ENCODE measurements at places on chromosomes 5 and 9.

DNA sequence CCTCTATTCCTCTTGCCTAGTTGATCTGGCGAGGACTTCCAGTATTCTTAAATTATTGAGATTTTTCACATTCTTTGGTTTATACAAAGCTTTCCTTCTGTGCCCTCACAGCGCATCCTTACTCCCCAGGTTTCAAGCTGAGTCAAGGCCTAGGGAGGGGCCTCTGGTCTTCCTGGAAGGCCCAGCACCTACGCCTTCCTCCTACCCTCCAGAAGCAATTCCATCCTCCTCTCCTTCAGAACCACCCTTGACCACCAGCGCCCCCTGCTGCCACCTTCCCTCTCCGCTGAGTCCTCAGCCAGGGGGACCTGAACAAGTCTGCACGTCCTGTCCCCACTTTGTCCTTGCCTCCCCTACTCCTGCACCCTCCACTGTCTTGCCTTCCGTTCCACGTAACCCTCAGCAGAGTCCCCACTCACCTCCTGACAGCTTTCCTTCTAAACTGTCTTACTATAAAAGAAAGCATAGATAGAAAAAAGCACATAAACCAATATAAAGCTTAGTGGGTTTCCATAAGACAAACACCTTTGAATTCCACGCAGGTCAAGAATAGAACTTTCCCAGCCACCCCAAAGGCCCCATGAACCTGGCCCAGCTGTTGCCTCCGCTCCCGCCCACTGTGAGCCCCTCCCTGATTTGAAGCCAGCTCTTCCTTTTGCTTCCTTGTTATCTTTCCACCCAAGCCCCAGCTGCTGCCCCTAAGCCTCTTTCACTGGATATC is 63.0 kb upstream of the CTSL start:
- no peak for DNase-seq

GRCh38 chr5:170393235-170393634 is 4.1 kb upstream of the KCNMB1 start:
- no peak for DNase-seq

GRCh38 chr9:3865141-3865772 is 339.5 kb upstream of the RFX3 start:
- DNase-seq: no peak

DNA sequence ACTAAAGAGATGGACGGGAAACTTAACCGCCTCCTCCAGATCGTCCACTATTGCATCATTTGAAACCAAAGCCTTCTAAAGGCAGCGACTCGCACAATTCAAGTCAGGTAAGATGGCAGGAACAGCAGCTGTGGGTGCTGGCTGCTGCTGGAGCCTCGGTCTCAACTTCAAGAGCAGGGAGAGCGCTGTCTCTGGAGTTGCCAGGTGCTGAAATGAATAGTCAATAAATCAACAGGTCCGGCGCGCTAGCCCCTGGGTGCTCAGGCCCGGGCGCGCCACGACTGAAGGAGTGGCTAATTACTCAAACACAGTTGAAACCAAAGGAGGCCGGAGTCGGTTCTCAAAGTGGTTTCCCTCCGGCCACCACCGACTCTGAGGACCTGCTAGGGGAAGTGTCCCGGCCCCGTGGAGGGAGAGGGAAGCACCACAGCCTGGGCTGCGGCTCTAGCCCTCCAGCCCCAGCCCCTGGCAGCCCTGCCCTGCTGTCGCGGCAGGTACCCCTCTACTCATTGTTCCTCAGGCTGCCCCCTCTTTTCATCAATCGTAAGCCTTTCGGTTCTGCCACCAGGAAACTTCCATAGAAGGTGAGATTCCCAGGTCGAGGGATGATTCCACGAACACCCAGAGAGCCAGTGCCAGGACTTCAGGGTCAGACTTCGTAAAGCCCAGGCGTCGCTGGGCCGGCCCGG is 804 bp downstream of the TTC39B start:
- peak; percentile 20 for DNase-seq

GRCh38 chr5:36494841-36495601 is 111.4 kb upstream of the SLC1A3 start:
- DNase-seq: no peak

- no peak for DNase-seq
Observed at GRCh38 chr5:124546643-124547042, 199.8 kb downstream of the ZNF608 start.

- DNase-seq: no peak
Observed at GRCh38 chr9:132994410-132995120, 16.1 kb downstream of the GFI1B start.

GRCh38 chr9:133274236-133275104 is 531 bp downstream of the ABO start:
- no peak for DNase-seq

- DNase-seq: no peak
Observed at GRCh38 chr5:174234388-174234787, 188.9 kb downstream of the NSG2 start.

GRCh38 chr9:26727471-26727870 is 165.1 kb downstream of the CAAP1 start:
- DNase-seq: no peak

- DNase-seq: no peak
Observed at GRCh38 chr5:55456216-55456895, 78.4 kb downstream of the PLPP1 start.

- DNase-seq: no peak
Observed at GRCh38 chr9:106885451-106885850, 22.5 kb downstream of the ZNF462 start.

DNA sequence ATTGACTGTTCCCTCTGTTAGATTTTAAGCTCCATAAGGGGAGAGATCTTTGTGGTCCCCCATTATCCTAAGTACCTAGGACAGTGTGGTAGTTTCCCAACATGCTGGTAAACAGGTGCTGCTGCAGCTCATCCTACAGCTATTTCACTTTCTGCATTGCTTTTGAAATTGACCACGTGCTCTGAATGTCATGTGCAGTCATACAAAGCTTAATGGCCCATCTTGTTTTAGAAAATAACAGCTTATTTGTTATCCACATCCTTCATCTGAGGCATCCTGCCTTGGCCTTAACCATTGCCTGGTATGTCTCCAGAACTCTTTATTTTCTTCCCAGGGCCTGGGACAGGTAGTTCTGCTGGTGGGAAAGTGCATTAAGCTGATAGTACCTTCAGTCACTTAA is 14.7 kb downstream of the PIK3R1 start:
- DNase-seq: no peak

DNA sequence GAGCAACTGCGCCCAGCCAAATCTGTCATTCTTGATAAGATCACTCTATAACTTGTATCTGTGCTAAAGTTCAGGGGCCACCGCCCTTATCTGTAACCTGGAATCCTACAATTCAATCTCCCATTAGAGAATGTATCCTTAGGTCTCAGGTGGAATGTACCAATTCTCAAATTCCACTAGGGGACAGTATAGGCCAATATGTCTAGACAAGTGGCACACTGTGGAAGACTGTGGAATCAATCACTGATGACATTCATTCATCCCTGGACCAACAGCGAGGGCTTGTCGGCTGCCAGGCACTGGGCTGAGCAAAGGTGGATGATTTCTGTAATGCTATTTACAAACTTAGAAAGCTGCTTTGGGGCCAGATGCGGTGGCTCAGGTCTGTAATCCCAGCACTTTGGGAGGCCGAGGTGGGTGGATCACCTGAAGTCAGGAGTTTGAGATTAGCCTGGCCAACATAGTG is 28.7 kb upstream of the MEGF9 start:
- no peak for DNase-seq

DNA sequence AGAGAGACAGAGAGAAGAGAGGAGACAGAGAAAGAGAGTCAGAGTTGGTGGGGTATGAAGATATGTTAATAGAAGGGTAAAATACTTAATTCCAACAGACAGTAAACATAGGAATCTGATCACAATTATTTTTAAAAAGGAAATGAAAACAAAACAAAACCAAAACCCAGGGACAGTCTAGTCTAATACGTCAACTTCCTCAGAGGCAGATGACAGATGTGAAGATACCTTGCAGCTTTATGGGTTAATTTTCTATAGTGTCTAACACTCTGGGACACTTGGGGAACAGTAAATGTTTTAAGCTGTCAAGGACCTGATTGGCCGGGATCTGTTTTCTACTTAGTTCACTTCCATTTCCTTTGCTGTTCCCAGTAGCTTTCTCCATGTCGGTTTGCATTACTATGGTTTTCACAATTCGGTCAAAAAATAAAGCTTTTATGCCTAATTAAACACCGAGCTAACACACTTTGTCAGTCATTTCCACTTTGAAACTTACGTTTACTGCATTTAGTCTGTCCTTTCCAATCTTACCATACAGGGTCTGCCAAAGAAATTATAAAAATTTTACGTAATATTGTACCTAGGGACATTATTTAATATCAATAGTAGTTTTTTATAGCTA is 216.5 kb downstream of the MCTP1 start:
- no peak for DNase-seq

- DNase-seq: no peak
Observed at GRCh38 chr5:150503977-150504620, 3.8 kb upstream of the NDST1 start.

GRCh38 chr9:87787735-87788134 is 61.8 kb downstream of the CTSL start:
- DNase-seq: no peak

GRCh38 chr5:179417016-179417415 is 71.8 kb upstream of the ADAMTS2 start:
- DNase-seq: no peak

DNA sequence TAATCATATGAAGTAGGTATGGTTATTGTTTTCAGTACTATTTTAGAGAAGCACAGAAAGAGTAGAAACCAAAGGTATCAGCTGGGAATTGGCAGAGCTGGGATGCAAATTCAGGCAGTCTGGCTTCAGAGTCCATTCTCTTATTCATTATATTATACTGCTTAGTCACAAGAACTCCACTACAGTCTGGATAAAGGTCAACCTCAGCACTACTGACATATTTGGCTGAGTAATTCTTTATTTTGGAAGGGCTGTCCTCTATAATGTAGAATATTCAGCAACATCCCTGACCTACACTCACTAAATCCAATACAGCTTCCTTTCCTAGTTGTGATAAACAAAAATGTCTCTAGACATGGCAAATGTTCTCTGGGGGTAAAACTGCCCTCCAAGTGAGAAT is 37.6 kb downstream of the PTGER4 start:
- DNase-seq: no peak

DNA sequence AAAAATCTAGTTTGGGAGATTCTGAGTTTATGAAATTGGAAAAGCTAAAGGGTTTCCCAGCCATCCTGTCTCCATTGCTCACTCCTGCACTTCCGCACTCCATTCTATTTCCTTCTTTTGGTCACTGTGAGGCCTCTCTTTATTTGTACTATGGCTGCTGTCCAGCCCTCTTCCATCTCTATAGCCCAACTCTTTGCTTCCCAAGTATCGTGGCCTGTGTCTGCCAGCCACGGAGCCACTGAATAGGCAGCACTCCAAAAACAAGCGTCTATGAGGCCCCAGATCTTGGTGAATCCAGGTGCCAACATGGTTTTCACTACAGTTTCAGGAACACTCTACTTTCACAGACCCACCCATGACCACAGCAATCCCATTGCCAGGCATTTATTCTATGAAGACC is 37.2 kb downstream of the GRAMD2B start:
- DNase-seq: no peak

GRCh38 chr5:175381130-175381529 is 62.9 kb downstream of the DRD1 start:
- DNase-seq: no peak

GRCh38 chr9:36911601-36912412 is 122.3 kb downstream of the PAX5 start:
- DNase-seq: no peak

DNA sequence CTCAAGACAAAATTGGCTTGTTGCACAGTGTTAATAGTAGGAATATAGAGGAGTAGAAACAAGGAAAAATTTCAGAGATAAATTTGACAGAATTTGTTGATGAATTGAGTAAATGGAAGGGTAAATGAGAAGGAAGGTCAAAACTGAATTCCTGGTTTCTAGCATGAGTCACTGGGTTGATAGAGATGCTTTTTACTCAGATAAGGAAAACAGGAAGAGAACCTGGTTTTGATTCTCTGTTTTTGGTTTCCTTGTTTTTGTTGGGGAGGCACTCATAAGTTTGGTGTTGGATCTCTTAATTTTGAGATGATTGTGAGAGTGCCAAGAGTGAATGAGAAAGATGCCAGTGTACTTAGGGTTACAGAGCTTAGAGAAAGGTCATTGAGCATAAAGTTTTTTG is 7.1 kb downstream of the LRRC70 start:
- no peak for DNase-seq

DNA sequence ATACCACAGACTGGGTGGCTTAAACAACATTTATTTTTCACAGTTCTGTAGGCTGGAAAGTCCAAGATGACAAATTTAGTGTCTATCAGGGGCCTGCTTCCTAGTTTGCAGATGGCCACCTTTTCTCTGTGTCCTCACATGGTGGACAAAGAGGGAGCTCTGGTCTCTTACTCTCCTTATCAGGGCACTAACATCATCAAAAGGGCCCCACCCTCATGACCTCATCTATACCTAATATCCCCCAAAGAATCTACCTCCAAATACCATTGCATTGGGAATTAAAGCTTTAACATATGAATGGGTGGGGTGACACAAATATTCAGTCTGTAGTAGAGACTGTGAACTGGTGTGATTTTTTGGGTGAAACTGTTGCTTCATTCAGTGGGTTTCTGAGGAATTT is 78.1 kb downstream of the C7 start:
- DNase-seq: no peak

- DNase-seq: no peak
Observed at GRCh38 chr5:1208743-1209488, 7.5 kb downstream of the SLC6A19 start.

GRCh38 chr5:33734537-33734936 is 157.3 kb downstream of the ADAMTS12 start:
- no peak for DNase-seq

- DNase-seq: no peak
Observed at GRCh38 chr5:38651806-38652205, 95.4 kb upstream of the LIFR start.

GRCh38 chr5:104189031-104189430 is 626.4 kb upstream of the NUDT12 start:
- DNase-seq: no peak

DNA sequence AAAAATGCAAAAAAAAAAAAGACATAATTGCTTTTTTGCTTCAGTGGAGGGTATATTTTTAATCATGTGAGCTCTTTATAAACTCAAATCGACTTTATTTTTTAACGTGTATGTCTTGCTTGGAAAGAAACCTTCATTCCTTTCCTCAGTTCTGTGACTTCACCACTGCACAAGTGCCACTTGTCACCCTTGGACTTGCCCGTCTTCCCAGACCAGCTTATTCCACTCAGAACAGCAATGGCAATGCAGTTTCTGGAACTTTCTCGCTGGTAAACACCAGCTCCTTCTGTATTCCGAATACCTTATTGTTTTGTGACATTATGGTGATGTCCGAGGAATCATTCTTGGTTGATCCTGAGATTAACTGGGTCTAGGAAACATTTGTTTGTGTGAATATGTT is 440.5 kb upstream of the ADAMTS16 start:
- DNase-seq: no peak

DNA sequence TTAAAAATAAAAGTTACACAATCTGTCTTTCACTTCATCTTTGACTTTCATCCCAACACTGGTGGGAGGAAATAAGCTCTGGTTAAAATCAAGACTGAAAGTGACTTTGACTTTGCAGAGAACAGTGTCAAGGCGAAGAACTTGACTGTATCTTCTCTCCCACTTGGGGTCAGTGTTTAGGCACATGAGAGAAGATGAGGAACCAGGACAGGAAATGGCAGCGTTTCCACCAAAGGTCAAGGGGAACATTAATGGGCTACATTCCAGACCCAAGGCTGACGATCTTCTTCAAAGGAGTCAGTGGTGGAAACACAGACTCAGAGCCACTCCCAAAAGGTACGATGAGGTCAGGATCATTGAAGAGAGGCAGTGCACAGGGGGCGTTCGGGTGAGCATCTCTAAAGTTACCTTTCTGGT is 409.5 kb downstream of the ARHGEF28 start:
- DNase-seq: no peak

GRCh38 chr5:154373326-154373725 is 72.5 kb upstream of the SAP30L start:
- DNase-seq: no peak

Data from activated T-helper 1 cell treated with anti-CD3 and anti-CD28 coated beads, Interleukin-2, amount 50 U/mL, for 16 hours (primary cell).